ENCODE measurements at places on chromosomes 2 and 18.

GRCh38 chr2:166468124-166469024 is 25.7 kb downstream of the SCN7A start:
- DNase-seq: no peak

- DNase-seq: no peak
Observed at GRCh38 chr2:239630618-239631286, 229.9 kb upstream of the HDAC4 start.

- DNase-seq: no peak
Observed at GRCh38 chr2:49903471-49903870, 749.2 kb upstream of the FSHR start.

DNA sequence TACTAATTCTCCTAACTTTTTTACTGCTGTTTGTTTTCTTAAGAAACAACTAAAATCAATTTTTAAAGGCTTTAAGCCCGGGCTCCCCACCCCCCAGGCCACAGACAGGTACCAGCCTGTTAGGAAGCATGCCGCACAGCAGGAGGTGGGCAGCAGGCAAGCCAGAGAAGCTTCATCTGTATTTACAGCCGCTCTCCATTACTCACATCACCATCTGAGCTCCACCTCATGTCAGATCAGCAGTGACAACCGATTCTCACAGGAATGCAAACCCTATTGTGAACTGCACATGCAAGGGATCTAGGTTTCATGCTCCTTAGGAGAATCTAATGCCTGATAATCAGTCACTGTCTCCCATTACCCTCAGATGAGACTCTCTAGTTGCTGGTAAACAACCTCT is 517.0 kb downstream of the NRXN1 start:
- DNase-seq: no peak

DNA sequence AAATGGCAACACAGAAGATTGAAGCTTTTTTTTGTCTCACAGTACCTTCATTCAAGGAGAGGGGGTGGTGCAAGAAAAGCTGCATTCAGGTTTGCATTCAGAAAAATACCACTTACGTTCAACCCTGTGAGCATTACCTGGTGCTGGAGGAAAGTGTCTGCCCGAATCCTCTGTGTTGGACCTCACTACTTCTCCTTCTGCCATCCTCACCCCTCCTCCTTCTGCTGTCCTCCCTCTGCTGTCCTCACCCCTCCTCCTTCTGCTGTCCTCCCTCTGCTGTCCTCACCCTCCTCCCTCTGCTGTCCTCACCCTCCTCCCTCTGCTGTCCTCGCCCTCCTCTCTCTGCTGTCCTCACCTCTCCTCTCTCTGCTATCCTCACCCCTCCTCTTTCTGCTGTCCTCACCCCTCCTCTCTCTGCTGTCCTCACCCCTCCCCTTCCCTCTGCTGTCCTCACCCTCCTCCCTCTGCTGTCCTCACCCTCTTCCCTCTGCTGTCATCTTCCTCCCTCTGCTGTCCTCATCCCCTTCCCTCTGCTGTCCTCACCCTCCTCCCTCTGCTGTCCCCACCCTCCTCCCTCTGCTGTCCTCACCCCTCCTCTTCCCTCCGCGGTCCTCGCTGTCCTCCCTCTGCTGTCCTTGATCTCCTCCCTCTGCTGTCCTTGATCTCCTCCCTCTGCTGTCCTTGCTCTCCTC is 11.3 kb downstream of the GAD1 start:
- no peak for DNase-seq

DNA sequence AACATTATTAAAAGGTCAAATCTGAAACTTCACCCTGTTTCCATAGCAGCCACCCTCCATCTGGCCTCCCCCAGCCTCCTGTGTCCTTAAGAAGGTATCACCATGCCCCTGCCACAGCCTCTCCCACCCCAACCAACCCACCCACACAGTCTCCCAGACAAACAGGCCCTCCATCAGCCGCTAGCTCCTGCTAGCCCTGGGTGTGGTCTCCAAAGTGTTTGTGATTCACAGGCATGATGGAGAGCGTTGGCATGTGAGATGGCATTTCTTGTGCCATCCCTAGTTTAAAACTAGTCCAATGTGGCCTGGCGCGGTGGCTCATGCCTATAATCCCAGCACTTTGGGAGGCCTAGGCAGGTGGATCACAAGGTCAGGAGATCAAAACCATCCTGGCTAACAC is 44.9 kb upstream of the GPR45 start:
- no peak for DNase-seq

DNA sequence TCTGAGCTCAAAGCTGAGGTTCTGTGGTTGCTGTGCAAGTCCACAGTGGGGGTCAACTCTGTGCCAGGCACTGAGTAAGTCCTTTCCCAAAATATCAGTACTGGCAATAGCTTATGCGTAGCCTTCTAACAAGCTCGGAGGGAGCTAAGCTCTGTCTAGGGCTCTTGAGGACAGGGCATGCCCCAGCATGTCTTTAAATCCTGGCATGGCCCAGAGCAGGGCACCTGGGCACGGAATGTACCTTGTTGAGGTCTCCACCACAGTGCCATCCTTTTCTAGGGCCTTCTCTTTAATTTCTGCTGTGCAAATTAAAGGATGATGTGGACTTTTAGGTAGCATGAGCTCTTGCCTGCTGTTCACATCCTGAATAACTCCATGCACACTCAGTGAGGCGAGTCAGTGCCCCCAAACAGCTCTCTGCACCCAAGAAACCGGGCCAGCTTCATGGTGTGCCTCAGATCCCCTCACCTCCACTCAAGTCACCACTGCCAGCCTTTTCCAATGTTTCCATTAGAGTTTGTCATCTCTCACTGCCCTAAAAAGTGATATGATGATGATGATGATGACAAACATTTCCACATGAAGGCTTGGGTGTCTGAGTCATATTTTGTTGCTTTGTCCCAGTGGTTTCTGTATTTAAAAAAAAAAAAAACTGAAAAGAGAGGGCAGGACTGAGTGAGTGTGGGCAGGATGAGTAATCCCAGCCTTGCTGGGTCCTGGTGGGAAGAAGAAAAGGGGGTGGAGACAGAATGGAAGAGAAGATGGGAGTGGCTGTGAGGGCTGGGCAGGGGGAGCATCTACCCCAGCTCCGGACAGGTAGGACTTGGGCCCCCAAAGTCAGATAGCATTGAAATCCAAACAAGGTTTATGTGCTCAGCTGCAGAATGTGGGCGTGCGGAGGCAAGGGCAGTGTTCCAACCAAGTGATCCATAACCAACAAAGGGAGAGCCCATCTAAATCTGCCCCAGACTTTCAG is 78.9 kb downstream of the ZBTB7C start:
- DNase-seq: no peak

- DNase-seq: no peak
Observed at GRCh38 chr18:77077401-77077800, 55.2 kb downstream of the MBP start.

DNA sequence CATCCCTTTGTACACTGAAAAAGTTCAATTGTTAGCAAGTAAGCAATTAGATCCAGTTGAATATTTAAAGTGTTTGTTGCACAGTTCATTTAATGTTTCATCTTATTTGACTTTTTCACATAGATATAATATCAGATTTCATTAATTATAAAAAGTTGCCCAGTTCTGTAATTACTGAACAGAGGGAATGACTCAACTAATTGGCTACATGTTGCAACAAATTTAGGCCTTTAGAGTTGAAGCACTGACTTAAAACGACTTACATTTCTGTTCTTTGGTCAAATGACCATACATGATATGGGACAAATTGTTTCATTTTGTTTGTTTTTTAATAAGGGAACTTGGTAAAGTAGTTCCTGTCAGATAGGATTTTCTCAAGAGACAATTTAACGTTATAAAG is 68.5 kb upstream of the FAM117B start:
- no peak for DNase-seq

- DNase-seq: no peak
Observed at GRCh38 chr2:84816426-84817026, 64.4 kb downstream of the TRABD2A start.

DNA sequence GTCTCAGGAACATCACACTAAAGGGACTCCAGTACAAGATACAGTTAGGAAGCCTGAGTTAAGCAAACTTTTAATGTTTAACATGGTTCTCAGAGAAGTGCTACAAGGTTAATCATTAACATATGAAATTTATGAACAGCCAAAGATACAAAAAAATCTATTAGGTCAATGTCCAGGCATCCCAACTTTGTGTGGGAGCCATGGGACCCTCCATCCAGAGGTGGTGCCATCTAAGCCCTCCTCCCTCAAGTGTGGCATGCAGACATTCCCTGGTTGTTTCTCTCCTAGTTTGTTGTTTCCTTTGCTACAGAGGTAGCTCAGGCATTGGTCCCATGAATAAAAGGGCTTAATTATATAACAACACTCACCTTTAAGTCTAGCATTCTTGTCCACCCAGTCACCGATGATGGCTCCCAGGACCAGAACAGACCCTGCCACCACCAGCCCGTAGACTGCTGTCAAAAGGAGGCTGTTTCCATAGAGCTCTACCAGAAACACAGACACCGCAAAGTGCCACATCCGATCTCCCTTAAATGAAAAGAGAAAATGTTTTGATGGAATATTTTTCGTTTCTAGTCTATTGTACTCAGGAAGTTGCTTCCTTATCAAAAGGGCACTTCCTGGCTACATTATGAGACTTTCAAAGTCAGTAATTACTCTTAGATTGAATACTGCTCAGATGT is 5.7 kb downstream of the SLC40A1 start:
- no peak for DNase-seq

GRCh38 chr2:107777974-107778373 is 48.7 kb upstream of the RGPD4 start:
- DNase-seq: no peak

Measured in T-helper 1 cell (primary cell).